ENCODE measurements at places on chromosomes 3 and 15. TPM values are rescaled to one million over a fixed set of nuclear protein-coding genes. Genes with fewer than 3 reads are reported as not detected.

The MBD4 gene
- total RNA-seq = 11.3 TPM

DNA sequence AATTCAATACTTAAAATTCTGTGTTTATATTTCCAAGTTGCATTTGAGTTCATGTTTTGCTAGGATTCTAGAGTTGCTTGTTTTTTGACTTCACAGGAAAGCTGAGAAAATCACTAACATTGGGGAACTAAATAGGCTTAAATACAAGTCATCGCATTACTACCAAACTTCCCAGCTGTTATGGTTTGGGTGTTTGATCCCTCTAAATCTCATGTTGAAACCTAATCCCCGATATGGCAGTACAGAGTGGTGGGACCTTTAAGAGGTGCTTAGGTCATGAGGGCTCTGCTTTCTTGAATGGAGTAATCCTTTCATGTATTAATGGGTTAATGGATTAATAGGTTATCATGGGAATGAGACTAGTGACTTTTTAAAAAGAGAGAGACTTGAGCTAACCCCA, 77.2 kb upstream of the ARPP21 start:
- DNase-seq = no peak

The GHSR gene
- not detected for total RNA-seq

The RTP1 gene
- total RNA-seq = not detected

The CACNA2D2 gene
- total RNA-seq = not detected

The SRGAP3 gene
- total RNA-seq = 16.5 TPM

The GOLGA8G gene
- not detected for total RNA-seq

The B3GALNT1 gene
- 7.4 TPM for total RNA-seq

DNA sequence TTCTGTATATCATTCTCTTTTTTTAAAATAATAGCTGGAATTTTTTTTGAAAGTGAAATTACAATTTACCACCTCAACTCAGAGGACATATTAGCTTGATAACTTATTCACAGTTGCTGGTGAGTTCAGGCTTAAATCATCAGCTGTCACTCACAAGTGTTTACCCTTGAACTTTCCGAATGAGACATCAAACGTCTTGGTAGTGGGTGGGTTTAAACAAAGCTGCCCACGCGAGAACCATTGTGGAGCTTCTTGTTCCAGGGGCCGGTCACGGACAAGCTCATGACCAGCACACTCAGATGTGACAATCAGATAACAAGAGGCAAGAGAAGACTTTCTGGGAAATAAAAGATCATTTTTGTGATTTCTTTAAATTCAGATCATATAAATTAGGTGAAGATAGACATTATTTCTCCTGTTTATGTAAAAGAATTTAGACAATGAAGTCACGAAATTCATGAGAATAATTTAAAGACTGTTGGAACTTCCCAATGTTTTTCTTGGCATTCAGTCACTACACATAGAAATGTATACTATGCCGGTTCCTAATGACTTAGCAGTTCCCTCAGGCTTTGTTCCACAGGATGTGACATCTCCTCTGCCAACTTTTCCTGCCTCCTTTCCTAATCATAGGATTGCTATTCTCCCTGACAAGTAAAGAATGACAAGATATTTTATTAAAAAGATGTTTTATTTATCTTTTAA, 29.3 kb downstream of the BTD start:
- DNase-seq = peak; percentile 85

DNA sequence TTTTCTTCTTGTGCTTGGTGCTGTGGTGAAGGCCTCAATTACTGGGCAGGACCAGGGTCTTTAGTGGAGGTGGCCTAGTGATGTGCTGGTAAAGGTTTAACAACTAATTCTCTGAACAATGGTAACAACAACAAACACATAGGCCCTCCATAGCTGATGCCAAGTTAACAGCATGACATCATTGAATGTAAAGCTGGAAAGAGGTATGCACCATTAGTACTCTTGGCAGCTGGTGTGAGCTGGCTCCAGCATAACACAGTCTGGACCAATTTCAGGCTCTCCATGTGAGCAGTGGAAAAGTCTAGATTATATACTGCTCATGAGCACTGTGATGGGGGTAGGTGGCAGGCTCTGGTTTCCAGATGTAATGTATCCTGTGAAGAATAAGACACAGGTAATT, 61.8 kb downstream of the SLC7A14 start:
- DNase-seq = no peak

- DNase-seq = no peak
These were observed 10.2 kb downstream of the RFTN1 start for GRCh38 chr3:16503191-16503776.

- peak; percentile 46 for DNase-seq
These were observed 9.4 kb downstream of the BCL6 start for GRCh38 chr3:187735837-187736236.

DNA sequence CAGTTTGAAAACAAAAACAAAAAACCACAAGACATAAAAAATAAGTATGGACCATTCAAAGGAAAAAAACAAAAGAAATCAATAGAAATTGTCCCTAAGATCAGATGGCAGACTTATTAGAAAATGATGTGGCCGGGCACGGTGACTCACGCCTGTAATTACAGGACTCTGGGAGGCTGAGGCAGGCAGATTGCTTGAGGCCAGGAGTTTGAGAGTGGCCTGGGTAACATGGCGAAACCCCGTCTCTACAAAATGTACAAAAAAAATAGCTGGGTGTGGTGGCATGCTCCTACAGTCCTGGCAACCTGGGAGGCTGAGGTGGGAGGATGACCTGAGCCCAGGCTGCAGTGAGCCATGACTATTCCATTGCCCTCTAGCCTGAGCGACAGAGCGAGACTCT, 16.6 kb downstream of the SPCS1 start:
- DNase-seq = no peak

GRCh38 chr3:191382661-191383060, 52.3 kb upstream of the UTS2B start:
- DNase-seq = no peak

DNA sequence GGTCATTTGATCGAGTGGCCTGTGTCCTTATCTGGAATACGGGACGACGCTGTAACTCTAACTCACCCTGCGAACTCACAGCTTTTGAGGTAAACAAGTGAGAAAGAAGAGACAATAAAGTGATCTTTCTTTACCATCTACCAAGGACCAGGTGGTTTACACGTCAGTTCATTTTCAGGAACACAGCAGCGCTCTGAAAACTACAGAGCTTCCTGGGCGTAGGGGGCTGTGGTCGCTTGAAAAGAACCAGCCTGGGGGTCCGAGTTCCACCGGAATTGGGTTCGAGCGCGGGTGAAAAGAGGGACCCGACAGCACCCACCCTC, 357 bp downstream of the KIAA1143 start:
- no peak for DNase-seq

DNA sequence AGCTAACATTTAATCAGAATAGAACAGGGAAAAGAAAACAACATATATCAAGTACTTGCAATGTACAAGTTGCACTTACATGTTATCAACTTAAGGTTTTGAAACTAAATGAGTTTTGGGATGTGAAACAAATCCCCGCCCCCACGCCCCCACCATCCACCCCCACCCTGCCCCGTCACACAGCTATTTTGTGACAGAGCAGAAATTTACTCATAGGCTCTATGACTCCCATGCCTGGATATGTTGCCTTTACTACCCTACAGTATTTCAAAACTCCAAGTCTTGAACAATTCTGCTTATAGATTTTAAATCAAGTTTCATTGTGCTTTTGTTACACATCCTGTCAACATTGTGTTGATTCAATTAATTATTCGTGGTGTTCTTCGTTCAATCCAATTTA, 18.1 kb upstream of the IL1RAP start:
- DNase-seq = peak; percentile 65

The GOLGA8H gene
- total RNA-seq = 0.13 TPM

The ITPKA gene
- 3.1 TPM for total RNA-seq

- no peak for DNase-seq
These were observed 97.1 kb downstream of the MEX3B start for GRCh38 chr15:81948751-81949150.

The H1-8 gene
- total RNA-seq = not detected

DNA sequence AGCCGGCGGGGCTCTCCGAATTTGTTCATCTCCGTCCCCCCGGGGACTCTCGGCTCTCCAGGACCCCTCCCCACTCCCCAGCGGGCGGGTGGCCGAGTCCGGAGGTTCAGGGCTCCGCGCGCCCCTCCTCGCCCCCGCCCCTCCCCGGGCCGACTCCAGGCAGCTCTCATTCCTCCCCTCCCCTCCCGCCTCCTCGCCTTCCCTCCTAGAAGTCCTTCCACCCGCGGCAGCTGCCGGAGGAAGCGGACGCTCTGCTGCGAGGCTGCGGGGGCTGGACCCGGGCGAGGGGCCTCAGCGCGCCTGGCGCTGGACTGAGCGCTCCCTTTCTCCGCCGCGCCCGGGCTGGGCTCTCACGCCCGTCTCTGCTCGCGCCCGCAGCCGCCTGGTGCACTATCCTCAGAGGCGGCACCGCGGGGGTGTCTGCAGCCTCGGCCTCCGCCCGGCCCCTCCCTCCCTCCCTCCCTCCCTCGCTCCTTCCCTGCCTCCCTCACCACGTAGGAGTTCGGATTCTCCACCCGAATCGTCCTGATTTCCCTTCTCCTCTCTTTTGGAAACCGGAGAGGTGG, at the start of gene ROBO2:
TSS of gene ROBO2 (plus strand) at position 494 of the 566 bp plus-strand sequence. CDS start 687 bp downstream, outside the sequence.
- peak; percentile 26 for DNase-seq

The STARD5 gene
- total RNA-seq = 5.9 TPM

The TMCO5A gene
- not detected for total RNA-seq

- no peak for DNase-seq
These were observed 64.9 kb upstream of the SPRED1 start for GRCh38 chr15:38187630-38188313.

GRCh38 chr3:160564949-160565441, 376 bp downstream of the KPNA4 start:
- DNase-seq = peak; percentile 29

GRCh38 chr15:94269954-94270353, 38.6 kb downstream of the MCTP2 start:
- no peak for DNase-seq

DNA sequence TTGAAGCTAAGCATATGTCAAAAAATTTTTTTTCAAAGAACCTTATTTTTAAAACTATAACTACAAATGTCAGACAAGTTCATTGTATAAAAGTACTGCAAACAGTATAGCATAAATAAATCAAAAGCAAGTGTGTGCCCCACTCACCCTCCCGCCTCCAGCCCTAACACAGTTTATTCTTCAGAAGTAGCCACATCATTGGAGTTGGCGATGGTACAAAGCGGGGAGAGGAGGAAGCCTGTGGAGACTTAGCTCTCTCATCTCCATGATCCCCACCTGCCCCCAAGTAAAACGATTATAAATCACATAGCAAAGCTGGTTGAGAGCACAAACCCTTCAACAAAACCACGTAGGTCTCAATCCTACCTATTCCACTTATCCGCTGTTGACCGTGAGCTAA, 33.6 kb downstream of the FOXP1 start:
- DNase-seq = no peak

GRCh38 chr15:81751256-81751655, 294.6 kb downstream of the MEX3B start:
- no peak for DNase-seq

GRCh38 chr3:136070334-136070733, 104.8 kb downstream of the PPP2R3A start:
- DNase-seq = peak; percentile 78

DNA sequence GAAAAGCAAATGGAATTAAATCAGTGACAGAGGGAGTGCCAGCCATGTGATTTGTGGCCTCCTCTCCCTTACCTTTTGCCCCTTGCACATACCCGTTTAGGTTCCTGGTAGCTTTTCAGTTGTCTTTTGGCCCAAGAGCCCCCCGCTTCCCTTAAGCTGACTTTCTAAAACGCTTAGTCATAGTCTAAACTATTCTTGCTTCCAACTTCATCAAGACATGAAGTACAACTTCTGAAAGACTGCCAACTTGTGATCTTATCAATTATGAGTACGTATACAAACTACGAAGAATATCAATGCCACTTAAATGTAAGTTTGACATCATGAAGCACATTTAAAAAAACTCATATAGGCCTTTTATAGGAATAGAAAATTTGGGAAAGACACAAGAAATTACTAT, 61.9 kb downstream of the EIF3J start:
- DNase-seq = no peak

The ARMC8 gene
- total RNA-seq = 29.5 TPM

The UROC1 gene
- not detected for total RNA-seq

DNA sequence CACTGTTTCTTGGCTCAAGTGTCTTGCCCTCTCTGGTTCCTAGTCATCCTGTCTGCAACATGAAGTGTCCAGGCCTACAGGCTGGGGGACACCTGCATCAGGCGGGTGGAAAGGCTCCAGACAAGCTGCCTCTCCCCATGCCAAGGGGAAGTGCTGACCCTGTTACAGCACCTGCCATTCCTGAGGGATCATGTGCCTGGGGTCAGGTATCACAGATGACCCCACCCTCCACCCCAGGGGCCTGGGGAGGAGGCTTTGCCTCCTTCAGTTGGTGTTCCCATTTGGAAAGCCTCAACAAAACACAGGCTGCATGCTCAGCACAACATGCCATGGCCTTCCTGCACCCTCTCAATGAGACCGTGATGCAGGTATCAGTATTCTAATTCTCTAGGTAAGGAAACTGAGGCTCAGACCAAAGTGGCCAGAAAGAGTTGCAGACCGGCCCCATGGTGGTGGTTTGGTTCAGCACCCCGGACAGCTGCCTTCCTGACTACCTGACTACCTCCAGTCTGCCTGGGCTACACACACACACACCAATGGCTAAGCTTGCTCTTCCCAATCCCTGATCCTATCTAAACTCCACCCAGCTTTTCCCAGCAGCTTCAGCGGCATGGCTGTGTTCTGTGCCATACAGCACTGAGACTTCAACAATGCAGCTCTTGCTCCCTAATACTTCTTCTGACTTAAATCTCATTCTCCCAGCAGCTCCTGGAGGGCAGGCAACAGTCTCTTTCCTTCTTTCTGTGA, 69.7 kb upstream of the LINGO1 start:
- DNase-seq = peak; percentile 19

The PLA2G4F gene
- total RNA-seq = 10.2 TPM

- no peak for DNase-seq
These were observed 203.3 kb upstream of the AGTR1 start for GRCh38 chr3:148494451-148494850.

The CHRD gene
- not detected for total RNA-seq

The ANKUB1 gene
- 0.26 TPM for total RNA-seq

DNA sequence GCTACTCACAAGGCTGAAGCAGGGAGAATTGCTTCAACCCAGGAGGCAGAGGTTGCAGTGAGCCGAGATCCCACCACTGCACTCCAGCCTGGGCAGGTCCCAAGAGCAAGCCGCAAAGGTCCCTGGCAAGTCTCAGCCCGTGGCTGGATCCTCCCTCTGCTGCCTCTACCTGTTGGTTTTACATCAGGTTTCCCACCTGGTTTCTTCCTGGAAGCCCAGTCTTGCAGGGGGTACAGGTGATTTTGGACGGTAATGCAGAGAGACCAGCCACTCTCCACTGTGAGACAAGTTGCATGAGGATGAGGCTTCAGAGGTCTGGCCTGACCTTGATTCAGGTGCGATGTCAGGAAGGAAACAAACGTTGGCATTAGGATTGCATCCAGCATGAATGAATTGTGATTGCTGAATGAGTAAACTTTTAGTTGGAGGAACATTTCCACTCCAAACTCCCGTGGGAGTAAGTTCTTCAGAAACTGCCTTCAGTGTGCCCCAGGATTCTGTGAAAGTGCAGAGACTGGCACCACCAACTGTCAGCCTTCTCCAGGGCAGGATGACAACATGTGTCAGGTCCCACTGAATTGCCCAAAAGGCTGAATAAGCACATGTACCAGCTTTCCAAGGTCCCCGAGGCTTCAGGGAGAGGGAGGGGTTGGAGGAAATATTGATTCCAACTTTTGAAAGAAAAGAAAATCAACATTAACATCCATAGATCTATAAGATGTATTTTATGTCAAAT, 189.4 kb downstream of the TJP1 start:
- peak; percentile 5 for DNase-seq

The ALDH1A2 gene
- 0.79 TPM for total RNA-seq

The HESX1 gene
- total RNA-seq = 0.26 TPM

GRCh38 chr3:195548501-195548900, 5.4 kb upstream of the PPP1R2 start:
- DNase-seq = no peak

GRCh38 chr15:62684123-62684808, 358.3 kb upstream of the TPM1 start:
- DNase-seq = no peak
